SJSA1 (cell line): ENCODE measurements at places on chromosomes 13 and 19.

- peaks cover 45% of the 10 kb centered on the region for H3K27me3 ChIP-seq
- DNase-seq, result no peak
- no peaks in the 10 kb centered on the region for H3K36me3 ChIP-seq
- H3K27ac ChIP-seq, result no peak overlapping the region
Measured at GRCh38 chr13:112967686-112968379, 1.2 kb upstream of the MCF2L start.

DNA sequence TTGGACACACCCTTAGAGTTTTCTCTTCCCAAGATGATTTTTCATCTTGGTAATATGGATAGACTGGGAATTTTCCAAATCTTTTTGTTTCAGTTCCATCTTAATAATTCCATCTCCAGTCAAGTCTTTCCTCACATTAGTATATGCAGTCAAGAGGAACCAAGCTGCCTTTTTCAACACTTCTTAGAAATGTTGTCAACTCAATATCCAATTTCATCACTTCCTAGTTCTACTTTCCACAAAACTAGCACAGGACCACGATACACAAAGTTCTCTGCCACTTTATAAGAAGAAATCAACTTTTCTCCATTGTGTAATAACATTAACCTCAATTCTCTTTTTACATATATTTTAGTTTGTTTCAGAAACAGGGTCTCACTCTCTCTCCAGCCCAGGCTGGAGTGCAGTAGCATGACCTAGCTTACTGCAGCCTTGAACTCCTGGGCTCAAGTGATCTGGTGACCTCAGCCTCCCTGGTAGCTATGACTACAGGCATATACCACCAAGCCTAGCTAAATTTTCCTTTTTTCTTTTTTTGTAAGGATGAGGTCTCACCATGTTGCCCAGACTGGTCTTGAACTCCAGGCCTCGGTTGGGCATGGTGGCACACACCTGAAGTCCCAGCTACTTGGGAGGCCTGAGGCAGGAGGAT, 15.5 kb downstream of the ZNF443 start:
- H3K4me3 ChIP-seq, result no peak overlapping the region
- no peaks in the 10 kb centered on the region for H3K27me3 ChIP-seq
- no peak overlapping the region for H3K27ac ChIP-seq
- no peaks in the 10 kb centered on the region for H3K4me1 ChIP-seq
- no peak for DNase-seq

- H3K36me3 ChIP-seq, result no peaks in the 10 kb centered on the region
- H3K27me3 ChIP-seq, result no peaks in the 10 kb centered on the region
- no peak overlapping the region for H3K4me3 ChIP-seq
- DNase-seq, result no peak
Measured at GRCh38 chr19:2619076-2619475, 83.4 kb downstream of the GNG7 start.

DNA sequence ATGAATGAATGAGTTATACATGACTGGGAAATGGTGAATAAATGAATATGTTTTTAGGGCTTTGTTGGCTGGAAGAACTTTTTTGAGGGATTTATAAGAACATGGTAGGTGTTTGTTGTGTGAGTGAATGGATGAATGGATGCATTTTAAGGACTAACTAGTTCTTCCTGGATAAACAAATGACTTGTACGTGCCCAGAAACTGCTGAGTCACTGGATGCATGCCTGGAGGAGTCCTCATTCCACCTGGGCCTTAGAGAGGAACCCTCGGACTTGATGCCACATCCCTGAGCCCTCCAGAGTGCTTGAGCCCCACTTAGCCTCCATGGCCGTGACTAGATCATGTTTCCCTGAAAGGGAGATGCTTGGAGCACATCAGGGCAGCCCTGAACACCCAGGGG, 153.4 kb downstream of the DPF1 start:
- no peak overlapping the region for H3K4me3 ChIP-seq
- H3K4me1 ChIP-seq, result peaks cover 9% of the 10 kb centered on the region
- no peak overlapping the region for H3K27ac ChIP-seq
